ENCODE measurements at places on chromosomes 5 and 9.

DNA sequence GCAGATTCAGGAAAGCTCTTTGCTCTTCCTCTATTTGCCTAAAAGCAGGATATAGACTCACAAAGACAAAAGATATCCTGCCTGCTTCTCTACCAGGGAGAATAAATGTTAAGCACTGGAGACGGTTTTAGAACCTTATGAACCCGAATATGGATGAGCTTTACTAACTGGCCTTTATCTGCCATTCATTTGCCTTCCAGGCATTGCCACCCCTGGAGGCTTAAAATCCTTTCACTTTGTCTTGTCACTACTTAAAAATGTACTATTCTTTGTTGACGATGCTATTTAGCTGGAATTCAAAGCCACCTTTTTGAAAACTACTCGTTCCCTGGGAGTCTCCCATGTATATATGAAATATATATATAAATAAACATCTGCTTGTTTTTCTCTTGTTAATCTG lies 23.2 kb upstream of the LVRN start:
- ATAC-seq, result no peak

DNA sequence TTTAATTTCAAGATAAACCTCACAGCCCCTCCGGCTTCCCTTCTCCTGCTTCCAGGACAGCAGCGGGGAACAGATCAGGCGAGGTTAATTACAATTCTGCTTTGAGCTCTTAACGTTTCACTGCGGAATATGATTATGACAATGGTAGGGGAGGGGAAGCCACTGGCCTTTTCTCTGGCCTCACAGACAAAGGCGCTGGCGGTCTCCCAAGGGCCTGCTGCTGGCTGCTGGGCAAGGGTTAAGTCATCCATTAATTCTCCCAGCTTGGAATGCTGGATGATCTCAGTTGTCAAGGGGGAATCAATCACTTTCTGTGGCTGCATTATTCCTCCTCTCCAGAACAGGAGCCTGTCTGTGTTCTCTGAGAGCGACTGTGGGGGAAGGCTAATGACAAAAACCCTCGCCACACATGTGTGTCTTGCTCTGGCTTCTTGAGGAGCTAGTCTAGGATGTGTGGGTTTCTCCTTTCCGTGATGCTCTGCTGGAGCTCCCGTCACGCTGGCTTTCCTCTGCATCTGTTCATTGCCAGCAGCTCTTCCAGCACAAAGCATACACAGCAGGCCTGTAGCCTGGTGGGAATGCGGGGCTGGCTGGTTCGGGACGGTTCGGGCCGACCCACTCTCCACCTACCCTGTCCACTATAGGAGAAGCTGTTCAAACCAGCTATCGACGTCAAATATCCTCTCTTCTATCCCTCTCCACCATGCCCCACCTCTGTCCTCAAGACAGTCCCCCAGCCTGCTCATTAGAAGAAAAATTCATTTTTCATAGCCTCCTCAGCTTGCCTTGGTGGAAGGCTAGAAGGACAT lies 82.8 kb downstream of the DCP2 start:
- ATAC-seq, result no peak

DNA sequence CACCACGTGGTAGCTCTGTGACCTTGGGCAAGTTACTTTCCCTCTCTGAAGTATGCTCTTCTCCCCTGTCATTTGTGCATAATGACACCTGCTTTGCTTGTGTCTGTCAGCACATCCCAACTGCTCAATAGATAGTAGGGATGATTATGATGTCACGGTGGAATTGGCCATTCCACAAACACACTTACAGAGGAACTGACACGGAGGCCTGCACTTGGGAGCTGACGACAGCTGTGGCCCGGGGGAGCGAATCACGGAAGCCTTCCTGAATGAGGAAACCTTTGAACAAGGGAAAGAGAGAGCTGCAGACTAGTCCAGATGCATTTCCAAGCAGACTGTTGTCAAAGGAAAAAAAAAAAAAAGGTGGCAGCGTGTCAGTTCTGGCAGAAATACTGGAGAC lies 21.0 kb downstream of the TLX3 start:
- ATAC-seq, result no peak

- peak; percentile 6 for ATAC-seq
Observed at GRCh38 chr9:35559792-35560530, 45.1 kb upstream of the TESK1 start.

- no peak for ATAC-seq
Observed at GRCh38 chr5:57626703-57627102, 144.1 kb upstream of the ACTBL2 start.

DNA sequence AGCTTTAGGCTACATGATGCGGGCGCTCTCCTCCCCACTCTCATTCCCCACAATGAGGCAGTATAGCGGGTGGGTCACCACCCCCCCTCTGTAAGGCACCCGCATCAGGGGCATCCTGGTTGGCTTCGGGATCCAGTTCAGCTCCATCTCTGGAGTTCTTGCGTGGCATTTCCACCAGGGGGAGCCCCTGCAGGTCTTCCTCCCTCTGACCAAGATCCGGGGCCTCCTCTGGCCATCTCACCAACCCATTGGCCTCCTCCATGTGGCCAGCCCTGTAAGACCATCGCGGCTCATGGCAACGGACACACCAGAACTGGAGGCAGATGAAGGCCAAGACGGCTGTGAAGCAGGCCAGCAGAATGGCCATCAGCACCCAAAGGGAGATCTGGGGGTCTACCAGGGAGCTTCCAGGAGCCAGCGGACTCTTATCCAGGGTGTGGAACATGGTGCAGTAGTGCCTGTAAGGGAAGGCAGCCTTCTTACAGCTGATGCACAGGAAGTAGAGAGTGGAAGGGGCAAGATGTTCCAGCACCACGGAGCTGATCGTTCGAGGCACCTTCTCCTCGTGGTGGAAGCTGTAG lies 77.0 kb downstream of the CYFIP2 start:
- ATAC-seq, result no peak

Measured in stimulated activated memory B cell treated with anti-CD40 and anti-IgM and Interleukin-4, amounts not matched to agents 10 μg/mL and 1 μg/mL and 100 μg/mL, for 72 hours (primary cell).